ENCODE measurements at places on chromosomes 5 and 9.

DNA sequence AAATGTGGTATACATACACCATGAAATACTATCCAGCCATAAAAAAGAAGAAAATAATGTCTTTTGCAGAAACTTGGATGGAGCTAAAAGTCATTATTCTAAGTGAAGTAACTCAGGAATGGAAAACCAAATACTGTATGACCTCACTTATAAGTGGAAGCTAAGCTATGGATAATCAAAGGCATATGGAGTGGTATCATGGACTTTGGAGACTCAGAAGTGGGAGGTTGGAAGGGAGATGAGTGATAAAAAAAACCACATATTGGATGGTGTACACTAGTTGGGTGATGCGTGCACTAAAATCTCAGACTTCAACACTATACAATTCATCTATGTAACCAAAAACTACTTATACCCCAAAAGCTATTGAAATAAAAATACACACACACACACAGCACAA, 24.5 kb downstream of the ADAMTS12 start:
- peak; percentile 77 for DNase-seq

GRCh38 chr9:136994888-136995230, 1.5 kb downstream of the CLIC3 start:
- no peak for DNase-seq

DNA sequence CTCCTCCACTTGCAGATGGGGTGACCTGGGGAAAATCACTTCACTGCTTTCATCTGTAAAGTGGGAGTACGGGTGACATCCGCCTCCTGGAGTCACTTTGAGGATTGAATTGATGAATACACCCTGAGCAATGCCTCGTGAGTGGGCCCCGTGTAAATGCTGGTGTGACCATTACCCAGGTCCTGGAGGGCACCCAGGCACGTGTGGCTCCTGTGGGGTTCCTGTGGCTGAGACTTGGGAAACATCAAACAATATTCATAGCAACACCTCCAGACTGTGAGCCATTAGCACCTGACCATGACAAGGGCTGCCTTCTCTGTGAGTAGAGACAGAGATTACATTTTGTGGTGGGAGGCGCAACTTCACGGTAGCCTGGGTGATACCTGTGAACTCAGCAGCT, 11.4 kb downstream of the MRPL36 start:
- DNase-seq = no peak

- no peak for DNase-seq
Measured at GRCh38 chr5:61159070-61159469, 3.2 kb downstream of the SMIM15 start.

DNA sequence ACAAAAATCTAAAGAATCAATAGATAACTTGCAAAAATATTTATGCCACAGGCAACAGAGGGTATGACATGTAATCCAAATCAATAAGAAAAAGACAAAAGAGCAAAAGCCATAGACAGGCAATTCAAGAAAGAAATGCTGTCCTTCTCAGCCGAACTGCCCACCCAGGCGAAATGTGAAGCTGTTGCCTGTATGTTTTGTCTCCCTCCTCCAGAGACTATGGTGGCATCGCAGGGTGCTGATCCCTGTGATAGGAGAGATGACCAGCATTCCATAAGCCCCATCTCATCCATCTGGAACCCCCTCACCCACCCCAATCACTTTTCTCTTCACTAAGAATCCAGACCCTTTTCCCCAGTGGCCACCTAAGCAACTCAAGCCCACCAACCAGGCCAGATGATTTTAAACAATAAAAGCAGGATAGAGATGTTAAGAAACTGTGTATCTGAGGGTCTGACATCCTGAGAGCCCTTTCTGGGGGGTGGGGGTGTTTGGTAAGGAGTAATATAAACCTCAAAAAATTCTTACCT, 5.3 kb upstream of the ACSL6 start:
- DNase-seq = no peak

DNA sequence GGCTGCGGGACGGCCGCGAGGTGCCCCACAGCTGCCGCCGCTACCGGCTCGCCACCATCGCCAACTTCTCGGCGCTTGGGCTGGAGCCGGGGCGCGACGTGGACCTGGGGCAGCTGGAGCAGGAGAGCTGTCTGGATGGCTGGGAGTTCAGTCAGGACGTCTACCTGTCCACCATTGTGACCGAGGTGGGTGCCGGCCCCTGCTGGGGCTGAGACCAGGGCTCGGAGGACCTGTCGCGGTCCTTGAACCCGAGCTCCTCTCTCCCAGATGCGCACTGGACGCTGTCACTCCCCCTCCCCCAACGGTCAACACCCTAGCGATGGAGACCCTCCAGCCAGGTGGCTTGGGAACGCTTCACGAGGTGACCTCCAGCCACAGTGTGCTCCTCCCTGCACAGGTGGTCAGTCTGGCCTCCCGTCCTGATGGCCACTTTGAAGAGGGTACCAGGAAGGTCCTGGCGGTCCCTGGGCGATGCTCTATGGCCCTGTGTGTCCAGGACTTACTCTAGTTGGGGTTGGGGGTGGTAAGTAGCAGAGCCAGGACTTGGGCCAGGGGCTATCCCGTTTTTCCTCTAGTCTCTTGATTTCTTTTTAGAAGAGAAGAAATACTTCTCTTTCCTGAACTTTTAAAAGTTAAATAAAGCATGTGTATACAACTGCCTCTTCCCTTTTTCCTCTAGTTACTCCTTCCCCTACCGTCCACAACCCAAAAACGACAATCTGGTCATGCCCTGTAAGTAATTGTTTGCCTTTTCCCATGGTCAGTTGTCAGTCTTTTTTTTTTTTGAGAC, 866 bp downstream of the SLC22A5 start:
- no peak for DNase-seq

DNA sequence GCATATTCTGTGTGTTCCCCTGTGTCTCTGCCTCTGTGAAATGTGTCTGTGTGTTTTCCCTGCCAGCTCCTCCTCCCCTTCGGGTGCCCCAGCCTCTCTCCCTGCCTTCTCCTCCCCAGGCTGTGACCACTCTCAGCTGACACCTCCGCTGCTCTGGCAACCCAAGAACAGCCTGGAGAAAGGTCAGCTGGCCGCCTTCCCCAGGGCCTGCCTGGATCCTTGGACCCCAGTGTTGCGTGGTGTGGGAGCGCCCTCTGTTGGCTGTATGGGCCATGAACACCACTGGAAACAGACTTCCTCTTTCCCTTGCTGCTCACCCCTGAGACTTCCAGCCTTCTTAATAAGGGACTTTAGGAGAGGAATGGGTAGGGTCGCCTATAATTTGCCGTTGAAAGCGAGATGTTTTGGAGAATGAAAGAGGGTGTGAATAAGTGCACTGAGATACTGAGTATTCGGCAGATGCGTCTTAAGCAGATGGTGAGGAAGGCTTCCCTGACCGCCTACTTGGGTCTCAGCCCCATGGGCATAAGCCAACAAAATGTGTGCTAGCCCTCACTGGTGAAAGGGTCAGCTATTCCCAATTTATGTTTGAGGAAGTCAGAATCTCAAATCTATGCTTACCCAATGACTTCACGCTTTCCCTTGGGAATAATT, 114.9 kb upstream of the TRIM32 start:
- DNase-seq = peak; percentile 75

- no peak for DNase-seq
Measured at GRCh38 chr9:89919171-89919681, 314.4 kb downstream of the GADD45G start.

GRCh38 chr9:99001892-99002291, 58.2 kb downstream of the COL15A1 start:
- DNase-seq = no peak

GRCh38 chr9:127921557-127922120, 4.8 kb upstream of the ST6GALNAC4 start:
- peak; percentile 53 for DNase-seq

DNA sequence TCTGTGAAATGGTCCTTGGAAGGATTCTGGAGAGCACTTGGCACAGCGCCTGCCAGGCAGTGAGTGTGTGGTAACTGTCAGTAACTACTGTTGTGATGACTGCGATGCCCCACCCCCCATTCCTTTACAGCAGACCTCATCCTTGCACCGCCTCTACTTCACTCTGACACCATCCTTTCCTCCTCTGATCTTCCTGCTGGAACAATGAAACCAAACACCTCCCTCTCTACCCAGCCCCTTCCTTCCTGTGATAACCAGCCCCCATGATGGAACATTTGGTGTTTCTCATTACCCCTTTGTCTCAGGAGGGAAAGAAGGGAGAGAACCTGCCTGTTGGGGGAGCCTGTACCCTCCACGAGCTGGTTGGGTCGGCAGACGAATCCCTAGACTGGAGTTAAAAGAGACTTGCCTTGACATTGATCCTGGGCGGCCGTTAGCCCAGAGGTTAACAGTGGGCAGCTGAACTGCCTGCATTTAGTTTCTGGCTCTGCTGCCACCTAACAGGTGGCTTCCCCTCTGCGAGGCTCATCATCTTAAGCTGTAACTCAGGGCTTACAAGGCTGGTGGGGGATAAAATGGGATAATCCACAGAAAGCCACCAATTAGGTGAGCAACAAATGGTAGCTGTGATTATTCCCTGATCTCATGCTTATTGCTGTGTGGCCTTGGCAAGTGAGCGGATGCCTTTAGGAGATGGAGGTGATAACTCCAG, 34.2 kb upstream of the GRPEL2 start:
- peak; percentile 82 for DNase-seq

- DNase-seq = peak; percentile 71
Measured at GRCh38 chr5:56190497-56190896, 42.6 kb downstream of the ANKRD55 start.

- DNase-seq = no peak
Measured at GRCh38 chr9:123495731-123496130, 139.7 kb downstream of the CRB2 start.

Measured in fibroblast of skin of abdomen (primary cell).